ENCODE measurements at places on chromosomes 3 and 15. TPM values are rescaled to one million over a fixed set of nuclear protein-coding genes. Genes with fewer than 3 reads are reported as not detected.

DNA sequence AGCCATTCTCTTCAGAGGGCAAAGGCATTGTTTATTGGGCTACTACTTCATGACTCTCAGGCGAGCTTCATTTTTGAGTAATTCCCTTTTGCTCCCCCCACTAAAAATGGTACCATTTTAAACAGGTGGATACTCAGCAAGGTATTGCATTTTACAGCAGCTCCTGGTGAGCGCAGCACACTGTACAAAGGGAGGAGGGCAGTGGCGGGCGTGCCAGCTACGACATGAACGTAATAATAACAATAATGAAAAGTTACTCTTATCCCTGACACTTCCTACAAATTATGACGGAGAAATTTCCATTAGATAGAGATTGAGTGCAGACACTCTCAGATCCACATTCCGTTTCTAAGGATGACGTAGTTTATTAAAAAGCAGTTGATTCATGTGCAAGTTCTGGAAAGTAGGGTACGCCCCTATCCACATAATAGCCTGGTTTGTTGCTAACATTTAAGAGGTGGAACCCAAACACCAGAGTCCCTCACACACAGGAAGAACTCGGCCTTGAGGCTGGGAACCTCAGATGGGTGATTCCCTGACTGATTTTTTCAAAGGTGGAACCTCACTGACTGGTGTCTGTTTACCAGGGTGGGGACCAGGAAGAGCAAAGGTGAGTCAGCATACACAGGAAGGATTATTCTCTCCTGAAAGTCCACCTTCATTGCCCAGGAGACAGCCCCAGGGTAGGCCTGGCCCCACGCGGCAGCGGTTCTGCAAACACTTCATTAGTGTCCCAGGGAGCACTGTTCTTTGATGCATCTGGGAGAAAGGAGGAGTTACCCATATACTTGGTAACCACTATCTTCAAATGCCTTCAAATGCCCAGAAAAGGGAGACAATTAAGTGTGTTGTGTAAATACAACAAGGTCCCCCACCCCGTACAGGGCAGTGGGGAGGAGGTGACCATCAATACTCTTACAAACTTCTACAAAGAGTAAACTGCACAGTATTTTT, 69.9 kb downstream of the LDHAL6B start:
- no peak for DNase-seq

GRCh38 chr3:181488536-181488935, 223.2 kb upstream of the SOX2 start:
- DNase-seq = no peak

- DNase-seq = no peak
Observed at GRCh38 chr3:79473993-79474392, 293.8 kb downstream of the ROBO1 start.

DNA sequence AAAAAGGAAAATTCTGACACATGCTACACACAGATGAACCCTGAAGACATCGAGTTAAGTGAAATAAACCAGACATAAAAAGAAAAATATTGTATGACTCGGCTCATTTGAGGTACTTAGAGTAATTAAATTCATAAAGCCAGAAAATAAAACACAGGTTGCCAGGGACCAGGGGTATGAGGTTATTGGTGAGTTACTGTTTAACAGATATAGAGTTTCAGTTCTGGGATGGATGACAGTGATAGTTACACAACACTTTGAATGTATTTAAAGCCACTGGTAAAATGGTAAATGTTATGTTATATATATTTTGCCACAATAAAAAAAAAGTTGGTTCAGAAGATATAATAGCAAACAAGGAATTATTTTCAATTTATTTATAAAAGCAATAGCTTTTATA, 436.1 kb upstream of the WNT5A start:
- DNase-seq = no peak

DNA sequence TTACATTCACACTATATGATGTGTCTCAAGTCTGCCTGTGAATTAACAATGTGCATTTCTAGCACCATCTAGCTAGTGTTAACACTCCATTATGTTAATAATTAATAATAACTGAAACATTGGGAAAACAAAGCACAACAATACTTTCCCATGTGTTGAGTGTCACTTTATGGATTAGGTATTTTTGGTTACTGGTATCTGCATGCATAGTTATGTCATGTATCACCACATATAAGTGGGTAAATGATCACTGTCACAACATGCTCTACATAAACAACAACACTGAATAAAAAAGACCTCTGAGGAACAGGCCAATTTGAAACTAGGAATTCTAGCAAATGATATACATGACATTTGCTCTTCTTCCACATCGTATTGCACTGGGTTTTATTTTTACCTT, 74.7 kb downstream of the MLH1 start:
- no peak for DNase-seq

DNA sequence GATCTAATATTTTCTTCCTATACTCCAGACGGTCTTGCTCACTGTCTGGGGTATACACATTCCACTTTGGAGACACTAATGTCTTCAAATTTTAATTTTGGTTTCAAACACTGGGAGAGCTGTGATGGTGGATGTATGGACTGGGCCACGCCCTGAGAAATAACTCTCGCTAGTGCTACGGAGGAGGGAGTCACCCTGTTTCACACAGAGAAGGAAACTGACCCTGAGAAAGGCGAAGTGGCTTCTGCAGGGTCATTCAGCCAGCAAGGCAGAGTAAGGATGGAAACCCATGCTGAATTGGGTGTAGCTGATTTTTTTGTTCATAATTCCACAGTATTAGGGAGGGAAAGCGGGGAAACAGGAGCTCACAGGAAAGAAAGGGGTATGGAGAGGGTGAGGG, 8.6 kb upstream of the SKIC8 start:
- DNase-seq = no peak

DNA sequence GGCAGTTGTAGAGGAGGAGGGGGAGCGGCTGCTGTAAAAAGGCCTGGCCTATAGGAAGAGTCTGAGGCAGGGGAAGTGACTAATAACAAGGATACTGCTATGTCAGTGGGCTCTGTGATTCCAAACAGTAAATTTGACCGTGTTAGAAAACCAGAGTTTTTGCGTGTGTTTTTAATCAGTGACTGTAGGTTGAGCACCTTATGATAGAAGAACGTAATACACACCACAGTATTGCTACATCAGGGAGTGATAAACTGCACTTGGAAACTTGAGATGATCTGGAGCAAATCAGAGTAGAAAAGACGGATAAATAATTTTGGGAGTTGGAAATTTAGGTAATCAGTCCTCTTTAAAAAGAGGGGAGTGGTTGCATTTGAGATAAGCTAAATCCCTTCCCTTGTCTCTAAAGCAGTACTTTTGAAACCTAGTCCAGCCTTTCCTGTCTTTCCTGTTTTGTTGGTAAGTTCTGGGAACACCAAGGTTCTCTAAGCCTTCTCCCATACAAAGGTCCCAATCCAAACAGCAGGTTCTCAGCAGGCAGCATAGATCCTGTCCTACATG, 130.5 kb upstream of the NR2E3 start:
- DNase-seq = peak; percentile 57

DNA sequence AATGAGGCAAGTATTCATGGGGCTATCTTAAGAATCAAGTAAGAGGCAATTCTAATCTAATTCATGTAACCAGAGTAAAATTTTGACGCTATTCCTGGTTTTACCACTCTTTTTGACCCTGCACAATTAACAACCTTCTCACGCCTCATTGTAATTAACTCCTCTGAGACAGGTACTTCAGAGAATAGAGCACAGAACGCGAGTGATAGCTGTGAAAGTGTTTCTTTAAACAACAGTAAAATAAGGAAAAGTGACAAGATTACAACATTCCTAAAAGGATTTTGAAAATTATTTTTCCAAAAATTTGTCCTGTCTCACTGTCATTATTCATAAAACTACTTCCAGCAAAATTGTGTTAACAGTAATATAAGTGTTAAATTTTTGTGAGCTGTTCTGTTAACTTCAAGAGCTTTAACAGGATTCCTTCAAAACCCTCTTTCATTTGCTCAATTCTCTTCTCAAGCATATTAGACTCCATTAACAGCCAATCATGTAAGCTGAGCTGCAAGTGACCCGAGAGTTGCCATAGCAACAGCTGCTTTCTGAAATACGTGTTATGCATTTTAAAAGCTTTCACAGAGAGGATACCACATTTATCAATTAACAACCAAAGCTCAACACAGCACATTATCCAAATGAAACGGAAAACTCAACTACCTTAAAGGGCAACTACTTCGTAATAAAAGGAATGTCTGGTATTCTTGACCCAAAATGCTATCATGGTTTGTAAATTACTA, 93.1 kb downstream of the STAG1 start:
- DNase-seq = peak; percentile 27

The GRAMD2A gene
- total RNA-seq = 0.29 TPM

GRCh38 chr15:63324770-63325169, 47.4 kb downstream of the APH1B start:
- DNase-seq = no peak

DNA sequence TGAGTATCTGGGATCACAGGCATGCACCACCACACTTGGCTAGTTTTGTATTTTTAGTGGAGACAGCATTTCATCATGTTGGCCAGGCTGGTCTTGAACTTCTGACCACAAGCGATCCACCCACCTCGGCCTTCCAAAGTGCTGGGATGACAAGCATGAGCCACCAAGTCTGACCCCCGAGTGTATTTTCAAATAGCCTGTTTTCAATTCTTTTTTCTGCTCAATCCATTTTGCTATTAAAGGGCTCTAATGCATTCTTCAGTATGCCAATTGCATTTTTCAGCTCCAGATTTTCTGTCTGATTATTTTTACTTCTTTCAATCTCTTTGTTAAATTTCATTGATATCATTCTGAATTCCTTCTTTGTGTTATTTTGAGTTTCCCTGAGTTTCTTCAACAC, 5.8 kb downstream of the OR5H6 start:
- DNase-seq = no peak

The ZNF502 gene
- 4.1 TPM for total RNA-seq
